ENCODE measurements at places on chromosomes 1 and 21.
A peak's percentile ranks its signal among the peaks of the same experiment; 100 is the strongest.

DNA sequence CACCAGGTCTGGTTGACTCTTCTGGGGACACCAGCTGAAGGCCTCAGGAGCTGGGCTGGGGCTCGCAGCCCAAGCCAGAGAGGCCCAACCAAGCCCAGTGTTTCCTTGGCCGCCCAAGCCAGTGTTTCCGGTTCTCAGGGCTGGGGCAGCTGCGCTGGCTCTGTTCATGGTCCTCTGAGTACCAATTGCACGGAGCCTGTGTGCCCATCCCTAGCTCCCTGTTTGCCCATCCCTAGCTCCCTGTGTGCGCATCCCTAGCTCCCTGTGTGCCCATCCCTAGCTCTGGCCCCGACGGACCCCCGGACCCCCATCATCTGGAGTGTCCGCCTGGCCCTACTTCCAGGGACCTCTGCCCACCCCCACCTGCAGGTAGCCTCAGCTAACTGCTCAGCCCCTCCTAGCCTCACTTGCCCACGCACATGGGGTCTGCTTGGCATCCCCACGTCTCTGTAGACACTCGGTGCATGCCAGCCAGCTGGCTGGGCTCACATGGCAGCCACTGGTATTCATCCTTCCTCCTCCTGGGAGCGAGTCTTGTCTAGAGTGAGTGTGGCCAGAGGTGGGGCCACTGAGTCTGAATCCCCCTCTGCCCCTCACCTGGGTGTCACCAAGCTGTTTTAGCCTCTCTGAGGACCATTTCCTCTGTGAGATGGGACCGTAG, 64.0 kb downstream of the WNT9A start:
- DNase-seq, result no peak

DNA sequence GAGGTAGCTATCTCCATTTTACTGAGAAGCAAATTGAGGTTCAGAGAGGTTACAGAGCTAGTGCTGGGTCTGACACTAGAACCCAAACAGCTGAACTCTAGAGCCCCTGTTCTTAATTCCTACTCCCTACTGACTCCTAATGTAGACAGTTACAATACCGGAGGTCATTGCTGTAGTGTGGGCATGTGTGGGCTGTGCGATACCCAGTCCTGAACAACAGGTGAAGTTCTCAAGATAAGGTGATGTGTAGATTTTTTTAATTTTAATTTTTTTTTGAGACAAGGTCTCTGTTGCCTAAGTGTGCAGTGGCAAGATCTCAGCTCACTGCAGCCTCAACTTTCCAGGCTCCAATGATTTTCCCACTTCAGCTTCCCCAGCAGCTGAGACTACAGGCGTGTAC, 1.6 kb upstream of the RHOC start:
- no peak for DNase-seq

DNA sequence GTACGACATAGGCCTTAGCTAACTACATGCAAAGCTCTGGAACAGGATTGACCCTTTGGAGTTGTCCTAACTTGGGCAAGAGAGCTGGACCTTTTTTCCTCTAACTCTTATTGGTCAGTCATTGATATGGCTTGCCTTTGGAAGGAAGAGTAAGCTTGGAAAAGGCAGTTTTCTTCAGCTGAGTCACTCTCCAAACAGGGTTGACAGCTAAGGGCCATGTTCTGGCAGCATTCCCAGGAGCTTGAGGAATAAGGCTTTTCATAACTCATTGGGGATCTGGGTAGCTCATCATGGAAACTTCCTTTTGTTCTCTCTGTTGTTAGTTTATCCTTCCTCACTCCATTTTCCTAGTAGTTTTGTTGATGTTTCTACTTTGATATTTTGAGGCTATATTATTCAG, 14.5 kb upstream of the ERRFI1 start:
- DNase-seq, result peak; percentile 69

DNA sequence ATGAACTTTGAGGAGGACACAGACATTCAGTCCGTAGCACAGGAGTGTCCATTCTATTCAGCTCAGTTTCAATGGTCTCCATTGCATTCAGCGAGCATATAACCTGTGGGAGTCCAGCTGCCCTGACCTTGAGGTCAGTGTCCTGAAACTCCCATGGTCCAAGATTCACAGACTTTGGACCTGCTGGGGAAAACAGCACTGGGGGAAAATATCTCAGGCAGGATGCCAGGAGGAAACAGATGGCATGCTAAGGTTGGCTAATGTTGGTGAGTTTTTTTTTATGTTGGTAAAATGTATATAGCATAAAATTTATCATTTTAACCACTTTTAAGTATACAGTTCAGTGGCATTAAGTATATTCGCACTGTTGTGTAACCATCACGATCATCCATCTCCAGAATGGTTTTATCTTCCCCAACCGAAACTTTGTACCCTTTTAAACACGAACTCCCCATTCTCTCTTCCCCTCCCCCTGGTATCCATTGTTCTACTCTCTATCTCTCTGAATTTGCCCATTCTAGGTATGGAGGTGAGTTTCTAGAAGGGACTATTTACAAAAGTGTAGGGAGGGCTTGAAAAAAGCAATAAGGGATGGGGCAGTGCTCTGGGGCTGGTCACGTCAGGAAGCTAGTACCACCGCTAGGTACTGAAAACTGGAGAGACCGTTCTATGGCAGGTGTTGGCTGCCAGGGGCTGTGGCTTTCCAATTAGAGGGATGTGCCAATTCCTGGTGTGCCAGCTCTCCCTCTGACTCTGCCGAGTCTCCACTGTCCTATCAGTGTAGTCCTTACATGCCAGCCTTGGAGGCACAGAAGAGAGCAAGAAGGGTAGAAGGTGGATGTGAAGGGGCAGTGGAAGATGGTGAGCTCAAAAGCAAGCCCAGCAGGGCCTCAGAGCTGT, 85.3 kb downstream of the FOXD2 start:
- DNase-seq, result no peak

DNA sequence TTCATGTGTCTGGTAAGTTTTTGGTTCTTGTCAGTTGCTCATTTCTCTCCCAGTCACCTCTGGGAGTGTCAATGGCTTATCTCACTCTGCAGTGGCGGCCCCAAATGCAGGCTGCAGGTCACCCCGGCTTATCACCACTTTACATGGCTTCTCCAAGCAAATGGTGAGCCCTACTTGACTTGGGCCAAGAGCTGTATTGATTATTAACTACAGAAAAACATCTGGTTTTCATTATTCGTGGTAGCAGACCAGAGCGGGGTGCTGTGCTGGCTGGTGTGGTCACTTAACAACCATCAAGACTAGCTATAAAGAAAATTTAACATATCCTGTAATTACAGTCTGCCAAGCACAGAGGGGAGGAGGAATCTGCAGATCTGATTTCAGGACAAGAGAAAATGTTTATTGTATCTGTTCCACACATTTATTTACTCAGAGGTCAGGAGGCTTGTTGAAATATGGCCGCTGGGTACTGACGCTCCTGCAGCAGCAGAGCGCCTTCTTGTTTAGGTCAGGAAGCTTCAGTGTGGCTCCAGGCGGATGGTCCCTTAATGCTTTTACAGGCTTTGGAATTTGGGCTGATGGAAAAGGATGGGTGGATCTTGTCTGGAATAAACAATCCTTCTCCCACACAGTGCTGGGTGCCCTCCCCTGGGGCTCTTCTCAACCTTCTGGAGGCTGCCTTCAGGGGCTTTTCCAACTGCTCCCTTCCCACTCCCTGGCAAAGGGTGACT, 87.8 kb downstream of the HLX start:
- peak; percentile 6 for DNase-seq

DNA sequence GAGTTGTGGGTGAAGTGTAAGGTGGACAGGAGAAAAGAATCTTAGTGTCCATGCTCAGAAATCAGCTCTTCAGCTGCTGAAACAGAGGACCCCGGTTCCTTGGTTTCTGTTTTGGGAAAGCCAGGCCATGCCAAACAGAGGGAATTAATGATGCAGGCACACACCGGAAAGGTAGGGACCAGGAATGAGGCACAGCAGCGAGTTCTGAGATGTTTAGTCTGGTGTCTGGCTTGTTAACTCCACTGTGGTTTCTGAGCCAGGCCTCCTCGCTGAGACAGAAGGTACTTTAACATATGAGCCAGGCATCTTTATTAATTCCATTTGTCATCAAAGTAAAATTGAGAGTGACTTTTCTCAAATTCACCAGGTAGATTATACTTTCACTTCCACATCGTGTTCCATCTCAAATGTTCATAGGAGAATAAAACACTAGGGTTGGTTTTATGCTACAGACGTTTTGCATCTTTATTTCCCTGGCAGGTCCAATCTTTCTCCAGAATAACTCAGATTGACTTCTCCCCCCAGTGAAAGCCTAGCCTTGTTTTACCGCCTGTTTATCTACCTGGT, 23.5 kb downstream of the LRRC8D start:
- DNase-seq, result no peak

- DNase-seq, result no peak
Observed at GRCh38 chr1:10754568-10755329, 41.7 kb downstream of the CASZ1 start.

DNA sequence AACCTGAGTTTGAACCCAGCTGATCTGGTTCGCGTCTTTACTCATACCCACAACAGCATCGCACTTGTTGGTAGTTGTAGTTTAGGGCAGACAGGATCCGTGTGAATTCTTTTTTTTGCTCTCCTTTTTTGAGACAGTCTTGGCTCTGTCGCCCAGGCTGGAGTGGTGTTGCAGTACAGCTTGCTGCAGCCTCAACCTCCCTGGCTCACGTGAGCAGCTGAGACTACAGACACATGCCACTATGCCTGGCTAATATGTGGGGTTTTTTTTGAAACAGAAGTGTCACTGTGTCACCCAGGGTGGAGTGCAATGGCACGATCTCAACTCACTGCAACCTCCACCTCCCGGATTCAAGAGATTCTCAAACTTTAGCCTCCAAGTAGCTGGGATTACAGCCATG, 7.9 kb downstream of the TAF13 start:
- DNase-seq, result no peak

DNA sequence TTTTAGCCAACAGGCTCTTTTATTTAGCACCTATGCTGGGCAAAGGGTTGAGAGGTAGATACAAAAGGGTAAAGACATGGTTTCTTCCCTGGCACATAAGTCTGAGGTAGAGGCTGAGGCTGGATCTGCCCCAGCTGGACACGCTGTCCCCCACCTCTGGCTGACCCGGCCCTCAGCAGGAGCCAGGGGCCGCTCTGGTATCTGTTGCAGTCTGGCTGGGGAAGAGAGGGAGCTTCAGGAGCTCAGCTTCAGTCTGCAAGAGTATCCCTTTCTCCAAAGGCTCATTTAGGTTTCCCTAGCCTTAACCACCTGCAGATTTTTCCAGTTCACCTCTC, 14.2 kb downstream of the BLACAT1 start:
- no peak for DNase-seq

- peak; percentile 18 for DNase-seq
Observed at GRCh38 chr1:156584813-156585212, 5.3 kb downstream of the TTC24 start.

DNA sequence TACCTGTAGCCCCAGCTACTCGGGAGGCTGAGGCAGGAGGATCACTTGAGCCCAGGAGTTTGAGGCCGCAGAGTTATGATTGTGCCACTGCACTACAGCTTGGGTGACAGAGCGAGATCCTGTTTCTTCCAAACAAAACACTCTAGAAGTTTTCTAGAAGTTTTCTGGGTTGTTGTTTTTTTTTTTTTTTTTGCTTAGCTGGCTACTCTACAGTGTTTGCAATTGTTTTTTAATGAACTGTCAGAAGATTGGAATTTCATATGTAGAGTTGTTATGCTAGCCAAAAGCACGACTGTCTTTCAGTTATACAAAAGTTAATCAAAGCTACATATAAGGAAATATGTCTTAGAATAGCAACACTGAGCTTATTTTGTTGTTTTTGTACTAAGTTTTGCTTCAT, 30.9 kb upstream of the NEXN start:
- DNase-seq, result no peak

- DNase-seq, result no peak
Observed at GRCh38 chr1:228094432-228095016, 8.6 kb downstream of the C1orf35 start.

- no peak for DNase-seq
Observed at GRCh38 chr1:71586030-71586429, 505.2 kb upstream of the ZRANB2 start.

- peak; percentile 43 for DNase-seq
Observed at GRCh38 chr1:91781371-91781825, 104.6 kb downstream of the TGFBR3 start.

DNA sequence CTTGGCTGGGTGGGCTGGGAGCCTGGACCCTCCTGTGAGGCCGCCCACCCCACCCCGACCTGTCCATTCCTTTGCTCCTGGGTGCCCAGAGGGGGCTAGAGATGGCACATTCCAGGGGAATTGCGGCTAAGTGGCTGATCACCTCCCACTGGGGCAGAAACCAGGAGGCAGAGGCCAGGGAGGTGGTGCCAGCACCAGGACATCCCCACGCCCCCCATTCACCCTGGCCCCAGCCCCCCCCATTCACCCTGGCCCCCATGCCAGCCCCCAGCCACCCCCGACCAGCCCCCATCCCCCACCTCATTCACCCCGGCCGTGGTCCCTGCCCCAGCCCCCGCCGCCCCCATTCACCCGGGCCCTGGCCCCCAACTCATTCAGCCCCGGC, 6.2 kb downstream of the C1QTNF12 start:
- no peak for DNase-seq

- DNase-seq, result no peak
Observed at GRCh38 chr1:23639460-23640095, 52.0 kb upstream of the RPL11 start.

DNA sequence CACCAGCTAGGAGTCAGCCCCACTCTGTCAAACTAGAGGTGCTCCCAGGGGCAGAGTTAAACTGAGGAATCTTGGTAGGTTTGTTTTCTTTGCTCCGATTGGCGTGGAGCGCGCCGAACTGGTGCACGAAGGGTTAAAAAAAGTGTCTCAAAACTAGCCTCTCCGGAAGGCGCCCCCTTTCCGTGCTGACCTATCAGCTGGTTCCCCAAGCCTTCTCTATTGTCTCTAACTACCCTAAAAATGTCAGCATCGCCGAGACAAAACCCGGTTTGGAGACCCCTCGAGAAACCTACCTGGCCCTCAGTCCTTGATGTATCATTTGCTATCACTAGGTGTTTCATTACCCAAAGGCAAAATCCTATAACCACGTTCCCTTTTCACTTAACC, 2.2 kb downstream of the TGFB2 start:
- no peak for DNase-seq

DNA sequence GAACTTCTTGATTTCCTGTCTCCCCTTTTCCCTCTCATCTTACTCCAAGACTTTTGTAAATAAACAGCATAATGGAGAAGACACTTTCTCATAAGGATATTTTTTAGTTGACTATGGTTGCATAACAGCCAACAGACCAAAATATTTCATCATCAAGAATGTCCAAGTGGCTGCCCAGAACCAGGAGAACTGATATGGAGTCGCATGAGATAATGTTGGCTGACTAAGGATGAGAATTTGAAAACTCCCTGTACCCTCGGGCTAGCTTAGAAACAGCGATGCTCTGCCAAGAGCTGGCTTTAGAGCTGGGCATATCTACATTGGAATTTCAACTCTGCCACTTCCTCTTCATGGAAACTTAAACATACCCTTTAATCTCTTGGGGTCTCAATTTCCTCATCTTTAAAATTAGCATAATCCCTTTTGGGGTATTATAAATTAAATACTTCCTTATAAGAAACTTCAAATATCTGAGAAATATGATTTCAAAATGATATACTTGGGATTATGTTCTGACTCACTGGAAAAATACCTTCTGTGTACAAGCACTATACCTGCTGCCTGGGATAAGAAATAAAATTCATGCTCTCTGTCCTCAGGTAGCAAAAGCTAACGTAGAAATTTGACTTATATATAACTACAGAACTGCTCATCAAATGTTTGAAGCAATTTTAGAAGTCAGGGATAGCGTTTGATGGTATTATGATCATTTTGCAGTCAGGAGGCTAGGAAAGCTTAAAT, 777.3 kb downstream of the LTN1 start:
- DNase-seq, result peak; percentile 39

Measured in HTR-8/SVneo (cell line).